ENCODE measurements at places on chromosomes 1 and 21.
A peak's percentile ranks its signal among the peaks of the same experiment; 100 is the strongest.

- DNase-seq = no peak
These were observed 433.6 kb upstream of the ZP4 start for GRCh38 chr1:238324211-238324864.

GRCh38 chr1:88983791-88984559 lies 8.5 kb downstream of the KYAT3 start:
- peak; percentile 51 for DNase-seq

DNA sequence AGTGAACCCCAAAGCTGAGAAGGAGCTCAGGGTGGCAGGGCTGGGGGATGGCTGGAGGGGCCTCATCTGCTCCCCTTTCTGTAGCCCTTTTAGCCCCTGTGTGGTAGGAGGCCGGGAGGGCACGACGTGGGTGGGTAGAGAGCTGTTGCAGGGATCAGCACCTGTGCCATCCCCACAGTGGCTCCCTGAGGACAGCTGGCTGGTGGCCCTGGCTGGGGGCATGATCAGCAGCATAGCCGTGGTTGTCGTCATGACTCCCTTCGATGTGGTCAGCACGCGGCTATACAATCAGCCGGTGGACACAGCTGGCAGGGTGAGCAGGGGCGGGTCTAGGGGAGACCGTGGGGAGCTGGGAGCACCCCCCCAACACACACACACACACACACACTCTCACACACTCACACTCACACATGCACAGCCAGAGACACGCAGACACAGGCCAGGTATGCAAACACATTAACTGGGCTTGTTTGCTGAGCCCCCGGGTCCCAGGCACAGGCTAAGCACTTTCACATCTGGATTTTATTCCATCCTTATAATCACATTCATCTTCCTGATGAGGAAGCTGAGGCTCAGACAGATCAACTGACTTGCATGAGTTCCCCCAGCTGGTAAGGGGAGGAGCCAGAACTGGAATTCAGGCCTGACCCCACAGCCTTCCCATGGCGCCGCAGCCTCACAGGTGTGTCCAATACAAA lies 2.5 kb downstream of the SLC25A34 start:
- DNase-seq = no peak

GRCh38 chr1:12359359-12360133 lies 129.7 kb downstream of the VPS13D start:
- no peak for DNase-seq

DNA sequence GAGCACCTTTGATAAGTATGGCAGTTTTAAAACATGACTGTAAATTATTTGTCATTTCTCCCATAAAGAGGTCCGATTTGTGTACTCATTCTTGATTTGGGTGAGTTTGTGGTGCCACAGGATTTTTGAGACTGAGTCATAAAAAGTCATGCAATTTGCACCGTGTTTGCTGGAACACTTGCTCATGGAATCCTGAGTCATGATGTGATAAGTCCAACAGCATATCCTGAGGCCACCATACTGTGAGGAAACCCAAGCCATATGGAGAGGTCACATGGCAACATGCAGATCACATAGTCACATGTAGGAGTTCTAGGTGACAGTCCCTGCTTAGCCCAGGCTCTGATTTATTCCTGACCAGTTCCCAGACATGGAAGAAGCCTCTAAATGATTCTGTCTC lies 40.8 kb upstream of the PRRX1 start:
- no peak for DNase-seq

- DNase-seq = no peak
These were observed 289.7 kb downstream of the AJAP1 start for GRCh38 chr1:4944072-4944471.

GRCh38 chr21:34833465-34833864 lies 164.7 kb downstream of the CLIC6 start:
- DNase-seq = no peak

GRCh38 chr1:225453797-225454648 lies 26.2 kb upstream of the LBR start:
- DNase-seq = no peak

- no peak for DNase-seq
These were observed 129.5 kb upstream of the PRMT6 start for GRCh38 chr1:106926803-106927582.

GRCh38 chr21:37659874-37660273 lies 256.4 kb downstream of the KCNJ6 start:
- DNase-seq = no peak

GRCh38 chr1:227729881-227730629 lies 5.0 kb downstream of the JMJD4 start:
- DNase-seq = peak; percentile 46

DNA sequence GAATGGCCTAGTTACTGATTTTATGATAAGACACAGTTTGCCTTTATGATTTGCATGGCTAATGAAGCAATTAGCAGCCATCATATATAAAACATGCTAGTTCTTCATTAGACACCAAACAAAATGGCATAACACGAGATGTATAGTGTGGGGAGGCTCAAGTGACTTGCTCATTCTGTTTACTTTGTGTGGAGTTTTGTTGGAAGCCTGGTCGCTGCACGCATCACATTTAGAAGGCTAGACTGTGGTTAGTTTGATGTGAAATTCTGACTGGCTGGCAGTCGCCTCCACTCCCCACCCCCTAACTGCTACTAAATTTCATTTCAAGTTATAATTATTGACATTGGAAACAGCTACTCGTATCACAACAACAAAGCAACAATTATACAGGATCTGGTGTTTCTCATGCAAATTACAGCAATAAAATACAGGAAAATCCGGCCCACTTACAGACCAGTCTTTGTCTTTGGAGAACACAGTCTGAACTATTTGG lies 356.1 kb downstream of the LMO4 start:
- DNase-seq = no peak

DNA sequence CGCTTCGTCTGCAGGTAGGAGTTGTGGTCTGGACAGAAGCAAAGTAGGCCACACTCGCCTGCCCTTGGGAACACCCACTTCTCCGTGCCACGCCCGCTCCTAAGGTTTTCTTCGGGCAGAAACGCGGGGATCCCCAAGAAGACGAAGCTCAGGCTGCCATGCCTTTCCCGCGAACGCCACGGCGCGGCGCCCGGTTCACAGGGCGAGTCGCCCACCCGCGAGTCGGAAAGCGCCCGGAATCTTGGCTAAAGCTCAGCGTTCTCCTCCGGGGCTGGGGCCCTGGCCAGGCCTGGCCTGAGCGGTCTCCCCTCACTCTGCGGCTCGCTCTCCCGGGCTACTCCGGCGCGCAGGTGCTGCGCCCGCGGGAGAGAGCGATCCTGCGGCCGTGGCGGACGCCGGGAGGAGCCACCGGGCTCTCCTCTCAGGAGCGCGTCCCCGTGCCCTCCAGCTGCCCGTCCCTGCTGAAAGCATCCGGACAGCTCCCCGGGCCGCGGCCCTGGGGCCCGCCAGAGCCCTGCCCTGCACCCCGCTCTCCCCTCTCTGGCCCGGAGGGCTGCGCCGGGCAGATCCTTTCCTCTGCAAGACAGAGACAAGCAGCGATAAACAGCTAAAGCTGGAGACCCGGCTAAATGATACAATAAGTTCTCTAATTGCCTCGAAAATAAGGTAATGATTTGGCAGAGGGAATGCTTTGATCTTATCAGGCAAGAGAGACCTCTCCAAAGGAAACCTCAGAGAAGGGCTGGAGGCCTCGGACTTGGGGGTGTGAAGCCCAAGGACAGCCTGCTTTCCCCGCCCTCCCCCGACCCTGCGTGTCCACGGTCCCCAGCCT lies 6.7 kb upstream of the WNT2B start:
- peak; percentile 3 for DNase-seq

DNA sequence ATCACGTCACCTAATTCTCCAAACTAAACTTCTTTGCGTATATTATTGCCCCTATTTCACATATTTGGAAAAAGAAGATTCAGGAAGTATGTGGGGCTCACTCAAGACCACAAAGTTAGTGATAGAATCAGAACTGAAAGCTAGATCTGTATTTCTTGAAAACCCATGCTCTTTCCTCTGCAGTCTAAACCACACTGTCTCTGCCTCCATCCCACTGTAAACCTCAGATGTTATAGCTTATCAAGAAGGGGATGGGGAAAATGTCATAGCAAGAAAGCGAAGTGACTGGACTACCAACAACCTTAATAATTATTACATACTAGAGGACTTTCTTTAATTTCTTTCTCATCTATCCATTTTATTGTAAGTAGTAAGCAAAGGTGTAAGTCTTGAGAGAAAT lies 257.7 kb upstream of the SGIP1 start:
- no peak for DNase-seq

Measured in AML-193 (cell line).